Nucleus accumbens (tissue), 56 donors: ENCODE measurements at places on chromosomes 3 and 15.

- peak; percentile 13 for DNase-seq
These were observed 65.1 kb downstream of the MRPL46 start for GRCh38 chr15:88401996-88402656.

DNA sequence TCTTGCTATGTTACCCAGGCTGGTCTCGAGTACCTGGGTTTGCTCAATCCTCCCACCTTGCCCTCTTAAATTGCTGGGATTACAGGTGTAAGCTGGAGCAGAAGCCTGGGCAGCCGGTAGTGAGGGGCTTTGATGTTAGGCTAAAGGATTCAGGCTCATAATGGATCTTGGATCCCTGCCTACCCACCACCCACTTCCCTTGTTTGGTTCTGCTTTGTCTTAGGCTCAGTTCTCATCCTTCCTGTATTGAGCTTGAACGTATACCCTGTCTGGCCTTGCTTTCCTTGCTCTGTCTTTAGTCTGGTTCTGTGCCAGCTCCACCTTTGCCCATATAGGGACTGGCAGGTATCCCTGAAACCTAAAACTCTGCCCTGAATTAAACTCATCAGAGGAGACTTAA lies 1.7 kb downstream of the PPCDC start:
- DNase-seq: no peak

GRCh38 chr3:165653130-165653778 lies 184.0 kb downstream of the BCHE start:
- DNase-seq: no peak

DNA sequence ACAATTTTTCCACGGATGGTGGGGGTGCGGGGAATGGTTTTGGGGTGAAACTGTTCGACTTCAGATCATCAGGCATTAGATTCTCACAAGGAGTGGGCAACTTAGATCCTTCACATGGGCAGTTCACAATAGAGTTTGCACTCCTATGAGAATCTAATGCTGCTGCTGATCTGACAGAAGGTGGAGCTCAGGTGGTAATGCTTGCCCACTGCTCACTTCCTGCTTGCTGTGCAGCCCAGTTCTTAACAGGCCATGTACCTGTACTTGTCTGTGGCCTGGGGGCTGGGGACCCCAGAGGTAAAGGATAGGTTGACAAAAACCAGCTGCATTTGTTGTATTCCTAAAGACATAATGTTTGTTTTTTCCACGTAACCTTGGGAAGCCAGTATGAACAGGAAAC lies 16.0 kb downstream of the DZIP3 start:
- DNase-seq: no peak

DNA sequence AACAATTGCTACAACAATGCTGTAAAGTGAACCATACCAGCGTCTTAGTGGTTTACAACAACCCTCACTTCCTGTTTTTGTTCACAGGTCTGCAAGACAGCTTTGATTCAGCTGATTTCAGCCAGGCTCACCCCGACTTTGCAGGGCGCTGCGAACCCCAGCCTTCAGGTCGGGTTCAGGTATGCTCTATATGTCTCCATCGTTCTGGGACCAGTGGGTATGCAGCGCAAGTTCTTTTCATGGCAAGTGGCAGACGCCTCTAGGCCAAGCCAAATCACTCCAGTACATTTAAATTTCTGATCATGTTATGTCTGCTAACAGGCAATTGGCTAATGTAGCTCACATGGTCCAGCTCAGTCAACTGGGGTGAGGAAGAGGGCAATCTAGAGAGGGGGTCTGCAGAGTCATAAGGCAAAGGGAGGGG lies 52.4 kb upstream of the RGMA start:
- no peak for DNase-seq

DNA sequence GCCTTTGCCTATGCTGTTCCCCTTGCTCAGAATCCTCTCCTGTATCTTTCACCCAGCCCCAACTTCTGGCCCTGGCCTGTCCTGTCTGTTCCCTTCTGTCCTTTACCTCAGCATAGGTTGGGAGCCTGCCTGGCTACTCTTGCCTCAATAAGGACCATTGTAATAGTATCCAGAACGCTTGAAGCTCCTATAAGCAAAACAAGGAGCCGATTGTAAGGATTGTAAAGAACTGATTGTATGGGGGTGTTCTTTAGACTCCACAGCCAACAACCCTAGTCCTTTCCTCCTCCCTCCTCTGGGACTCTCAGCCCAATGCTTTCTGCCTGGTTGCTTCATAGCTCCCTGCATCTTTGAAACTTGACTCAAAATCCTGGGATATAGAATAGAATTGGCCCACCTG lies 18.7 kb upstream of the RAD54L2 start:
- DNase-seq: no peak

- no peak for DNase-seq
These were observed 449.9 kb downstream of the OTOL1 start for GRCh38 chr3:161946443-161946960.

DNA sequence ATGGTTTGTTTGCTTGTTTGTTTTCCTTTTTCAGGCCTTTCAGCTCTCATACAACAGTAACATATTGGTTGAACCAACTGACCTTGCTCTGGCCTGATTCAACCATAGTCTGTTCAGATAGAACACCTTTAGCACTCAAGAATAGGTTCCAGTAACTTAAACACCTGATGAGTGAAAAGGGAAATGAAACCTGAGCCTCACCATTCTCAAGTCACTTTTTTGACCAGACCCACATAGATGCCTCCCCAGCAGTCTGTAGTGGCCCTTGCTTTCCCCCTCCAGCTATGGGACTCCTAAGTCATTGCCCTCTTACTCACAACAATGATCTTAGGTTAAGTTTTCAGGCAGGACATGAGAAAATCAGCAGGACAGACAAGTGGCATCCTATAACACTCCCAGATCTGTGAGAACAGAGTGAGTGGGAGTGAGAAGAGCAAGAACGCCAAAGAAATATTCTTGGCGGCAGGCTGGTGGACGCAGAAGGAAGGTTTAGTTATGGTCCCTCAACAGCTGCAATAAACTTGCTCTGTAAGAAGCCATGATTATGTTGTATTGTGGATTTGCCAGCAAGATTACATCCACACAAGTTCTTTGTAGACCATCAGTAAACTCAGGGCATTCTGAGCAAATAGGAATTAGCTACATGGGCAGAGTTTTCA lies 367.5 kb downstream of the MECOM start:
- no peak for DNase-seq

- no peak for DNase-seq
These were observed 40.9 kb downstream of the UACA start for GRCh38 chr15:70722266-70723121.

DNA sequence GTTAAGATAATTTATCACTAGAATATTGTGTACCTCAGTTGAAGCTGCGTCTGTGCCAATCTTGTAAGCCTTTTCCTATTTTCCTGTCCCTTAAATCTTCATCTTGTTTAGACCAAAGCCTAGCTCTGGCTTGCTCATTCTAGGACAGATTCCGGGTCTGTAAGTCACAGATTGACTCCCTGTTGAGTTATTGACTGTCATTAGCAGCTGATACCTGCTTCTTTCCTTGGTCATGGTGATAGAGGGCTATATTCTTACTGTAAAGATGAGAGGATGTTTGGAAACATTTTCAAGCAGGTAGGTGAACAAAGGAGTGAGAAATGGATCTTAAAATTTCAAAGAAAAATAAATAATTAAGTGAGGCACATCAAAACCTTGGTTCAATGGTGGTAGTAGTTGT lies 200.2 kb downstream of the KCNH8 start:
- DNase-seq: no peak

DNA sequence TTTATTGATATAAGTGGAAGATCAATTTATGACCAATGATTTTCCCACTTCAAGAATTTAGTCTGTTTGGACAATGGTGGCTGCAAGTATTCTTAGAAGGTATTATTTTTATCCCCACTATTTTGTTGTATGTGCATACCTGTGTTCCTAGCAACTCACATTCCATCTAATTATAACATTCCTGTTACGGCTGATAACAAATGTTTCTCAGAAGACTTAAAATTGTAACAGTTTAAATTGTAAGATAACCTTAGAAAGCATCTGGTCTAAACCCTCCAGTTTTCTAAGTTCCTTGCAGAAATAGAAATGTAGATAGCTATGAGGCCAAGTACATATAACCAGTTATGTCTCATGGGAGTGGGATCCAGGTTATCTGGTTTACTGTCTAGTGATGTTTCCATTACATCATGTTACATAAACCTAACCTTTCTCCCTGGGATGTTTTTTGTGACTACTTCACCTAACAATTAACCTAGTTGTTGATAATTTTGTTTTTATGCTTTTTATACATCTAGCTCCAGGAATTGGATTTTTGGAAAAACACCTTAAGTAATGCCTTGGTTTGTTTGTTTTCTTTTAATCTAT lies 11.1 kb upstream of the MFN1 start:
- DNase-seq: no peak

DNA sequence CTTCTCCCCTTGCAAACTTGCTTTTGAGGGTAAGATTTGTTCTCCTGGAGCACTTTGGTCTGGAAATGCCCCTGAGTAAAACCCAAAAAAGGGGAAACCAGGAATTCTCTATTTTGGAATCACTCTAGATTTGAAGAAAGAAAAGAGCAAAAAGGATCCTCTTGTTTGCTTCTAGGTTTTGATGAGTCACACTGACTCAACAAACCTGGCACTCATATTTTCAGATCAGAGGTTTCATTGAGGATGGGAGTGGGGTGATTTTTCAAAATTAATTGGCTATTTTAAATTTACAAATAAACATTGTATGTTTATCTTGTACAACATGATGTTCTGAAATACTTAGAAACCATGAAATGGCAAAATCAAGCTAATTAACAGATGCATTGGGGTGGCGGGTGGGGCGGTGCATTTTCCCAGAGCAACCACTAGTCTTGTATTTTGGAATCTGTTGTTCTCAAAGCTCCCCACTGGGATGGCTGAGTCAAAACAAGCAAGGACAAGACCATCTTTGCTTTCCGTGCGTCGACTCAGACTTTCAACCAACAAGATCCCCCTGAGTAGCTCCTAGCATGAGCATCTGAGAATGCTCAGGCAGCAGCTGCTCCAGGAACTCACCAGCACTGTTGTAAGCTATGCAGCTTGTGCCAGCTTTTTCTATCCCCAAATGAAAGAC lies 451.4 kb downstream of the WDR72 start:
- no peak for DNase-seq

DNA sequence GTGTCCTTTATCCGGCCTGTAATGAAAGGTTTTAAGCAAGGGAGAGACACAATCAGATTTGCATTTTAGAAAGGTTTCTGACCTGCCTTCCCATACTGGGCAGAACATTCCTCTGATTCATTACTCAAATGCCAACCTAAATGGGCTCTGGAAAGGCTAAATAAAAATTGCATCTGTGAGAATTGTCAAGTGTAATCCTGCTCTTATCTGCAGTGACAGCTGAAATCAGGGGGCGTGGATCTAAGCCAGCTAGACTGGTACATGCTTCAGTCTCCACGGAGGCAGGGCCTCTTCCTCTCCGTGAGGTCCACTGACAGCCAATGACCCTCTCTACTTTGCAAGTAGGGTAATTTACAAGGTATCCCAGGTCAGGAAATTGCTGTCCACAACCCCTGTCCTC lies 32.5 kb upstream of the MINAR1 start:
- DNase-seq: no peak

GRCh38 chr3:112074616-112075497 lies 11.3 kb upstream of the C3orf52 start:
- DNase-seq: no peak

DNA sequence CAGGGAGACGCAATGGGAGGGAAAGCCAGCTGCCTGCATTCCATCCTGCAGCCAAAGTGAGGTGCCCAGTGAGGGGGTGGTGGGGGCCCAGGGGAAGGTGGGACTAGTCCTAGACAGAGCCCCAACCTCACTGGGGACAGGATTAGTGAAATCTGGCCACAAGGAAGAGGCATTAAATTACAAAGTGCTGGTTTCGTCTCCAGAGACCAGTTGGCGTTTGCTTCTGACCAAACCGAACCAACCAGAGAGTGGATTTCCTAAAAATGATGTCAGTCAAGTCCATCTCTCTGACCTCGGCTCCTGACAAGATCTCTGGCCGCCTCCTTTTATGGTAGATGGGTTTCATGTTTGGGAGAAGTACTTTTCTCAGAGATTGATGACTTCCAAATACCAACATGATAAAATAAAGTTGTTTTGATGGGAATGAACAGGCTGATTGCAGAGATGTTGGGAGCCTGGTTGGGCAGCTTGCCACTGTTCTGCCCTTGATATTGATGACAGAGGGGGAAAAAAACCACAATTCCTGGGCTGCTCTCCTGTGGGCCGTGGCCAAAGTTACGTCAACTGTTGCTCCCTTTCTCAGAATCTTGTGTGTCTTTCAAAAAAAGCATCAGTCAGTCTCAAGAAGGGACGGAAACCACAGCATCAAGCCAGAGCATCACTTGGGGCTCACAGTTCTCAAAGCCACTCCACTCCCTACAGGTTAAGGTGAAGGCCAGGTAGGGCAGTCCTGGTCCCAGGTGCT lies 24.6 kb downstream of the ITGA11 start:
- no peak for DNase-seq

GRCh38 chr15:80783260-80783659 lies 4.1 kb downstream of the CEMIP start:
- DNase-seq: no peak

- no peak for DNase-seq
These were observed 12.5 kb downstream of the DNAH1 start for GRCh38 chr3:52328536-52329080.

DNA sequence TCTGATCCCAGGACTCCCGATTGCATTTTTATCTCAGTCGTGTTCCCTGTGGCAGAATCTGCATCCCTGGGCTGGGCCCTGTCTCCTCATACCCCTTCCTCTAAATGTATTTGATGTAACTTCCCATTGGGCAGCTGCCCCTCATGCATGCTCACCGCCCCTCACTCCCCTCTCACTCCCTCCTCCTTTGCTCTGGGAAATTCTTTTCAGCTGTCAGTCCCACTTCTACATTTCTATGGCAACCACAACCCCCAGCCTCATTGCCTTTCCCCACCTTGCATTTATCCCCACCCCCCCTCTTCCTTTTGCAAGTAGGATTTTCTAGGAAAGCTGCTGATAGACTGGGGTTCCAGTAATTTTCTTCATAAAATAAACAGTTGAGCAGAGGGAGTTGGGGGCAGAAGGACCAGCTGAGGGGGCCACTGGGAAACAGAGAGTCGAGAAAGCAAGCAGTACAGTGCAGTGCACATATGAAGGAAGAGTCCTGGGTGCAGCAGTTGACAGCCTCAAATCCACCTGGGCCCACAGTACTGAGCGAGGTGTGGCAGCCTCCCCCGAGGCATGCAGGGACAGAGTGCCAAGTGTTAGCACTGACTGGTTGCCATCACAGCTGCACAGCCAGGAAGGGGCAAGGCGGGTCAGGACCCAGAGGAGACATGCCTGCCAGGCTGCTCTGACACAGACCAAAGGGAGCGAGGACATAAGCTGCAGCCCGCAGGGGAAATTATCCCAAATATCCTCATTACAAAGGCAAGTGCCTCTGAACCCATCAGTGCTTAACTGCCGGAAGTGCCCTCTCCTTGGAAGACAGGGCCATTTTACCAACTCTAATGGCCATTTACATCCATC lies 476.3 kb downstream of the EPHB1 start:
- no peak for DNase-seq

- DNase-seq: no peak
These were observed 154.2 kb upstream of the LINGO1 start for GRCh38 chr15:77786956-77787355.

GRCh38 chr15:81304226-81304625 lies 19.7 kb downstream of the STARD5 start:
- no peak for DNase-seq

GRCh38 chr3:72245183-72245811 lies 460.3 kb upstream of the PROK2 start:
- DNase-seq: peak; percentile 70

GRCh38 chr3:61669203-61669602 lies 107.8 kb downstream of the PTPRG start:
- DNase-seq: no peak
